ENCODE measurements at places on chromosomes 12 and 14.

DNA sequence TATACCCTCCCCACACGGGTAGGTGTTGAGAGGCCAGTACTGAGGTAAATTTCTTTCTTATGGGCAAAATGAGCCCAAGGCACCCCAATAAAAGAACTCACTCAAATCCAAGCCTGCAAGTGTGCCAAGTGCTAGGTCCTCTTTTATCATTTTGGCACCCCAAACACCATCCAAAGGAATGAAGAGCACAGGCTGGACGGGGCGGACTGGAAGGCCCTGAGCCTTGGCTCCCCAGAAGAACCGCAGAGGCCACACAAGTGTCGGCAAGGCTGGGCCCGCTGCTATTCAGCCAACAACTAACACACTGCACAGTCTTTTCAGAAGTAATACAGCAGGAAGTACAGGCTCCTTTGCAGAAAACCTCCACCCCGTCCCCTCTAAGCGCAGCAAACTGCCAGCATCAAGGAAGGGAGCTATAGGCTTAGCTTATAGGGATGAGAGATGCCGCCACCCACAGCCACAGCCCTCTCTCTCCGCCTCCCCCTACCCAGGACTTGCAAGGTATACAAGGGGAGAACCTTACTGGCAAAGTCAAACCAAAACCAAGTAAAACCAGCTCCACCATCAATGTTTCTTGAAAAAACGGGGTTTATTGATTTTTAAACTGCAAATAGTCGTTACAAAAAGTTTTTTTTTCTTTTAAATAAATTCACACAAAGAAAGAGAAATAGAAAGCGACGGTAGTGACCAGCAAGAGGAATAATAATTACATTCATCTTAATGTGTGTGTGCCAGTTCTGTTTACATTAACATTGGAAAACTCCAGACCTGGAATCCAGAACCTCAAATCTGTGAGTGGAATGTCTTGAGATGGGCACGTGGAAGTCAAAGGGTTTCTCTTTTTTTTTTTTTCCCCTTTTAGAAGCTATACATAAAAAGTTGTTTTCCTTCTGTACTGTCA lies 5.5 kb downstream of the ZFP36L1 start:
- DNase-seq: no peak

GRCh38 chr14:95261616-95262510 lies 57.8 kb downstream of the CLMN start:
- no peak for DNase-seq

DNA sequence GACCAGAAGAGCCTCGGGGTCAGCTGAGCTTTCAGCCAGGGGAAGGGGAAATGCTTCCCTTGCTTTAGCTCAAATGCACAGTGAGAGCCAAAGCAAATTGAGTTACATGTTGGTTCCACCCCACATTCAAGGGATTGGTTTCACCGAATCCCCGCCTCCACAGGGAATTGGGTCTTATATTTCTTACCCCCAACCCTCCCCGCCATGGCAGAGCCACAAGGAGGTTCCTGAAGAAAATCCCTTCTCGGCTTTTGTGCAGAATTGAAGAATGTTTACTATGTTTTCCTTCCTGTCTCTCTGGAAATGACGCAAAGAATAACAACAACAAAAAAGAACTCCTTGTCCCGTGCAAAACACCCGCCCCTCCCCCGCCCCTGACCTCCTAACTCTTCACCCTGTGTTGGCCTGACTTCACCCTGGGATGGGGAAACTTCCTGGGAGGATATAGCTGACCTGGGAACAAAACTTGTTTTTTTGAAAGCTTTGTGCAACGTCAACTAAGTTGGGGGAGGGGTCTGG lies 21.9 kb upstream of the CIPC start:
- no peak for DNase-seq

- peak; percentile 55 for DNase-seq
Observed at GRCh38 chr14:71321574-71322315, 414.5 kb downstream of the PCNX1 start.

DNA sequence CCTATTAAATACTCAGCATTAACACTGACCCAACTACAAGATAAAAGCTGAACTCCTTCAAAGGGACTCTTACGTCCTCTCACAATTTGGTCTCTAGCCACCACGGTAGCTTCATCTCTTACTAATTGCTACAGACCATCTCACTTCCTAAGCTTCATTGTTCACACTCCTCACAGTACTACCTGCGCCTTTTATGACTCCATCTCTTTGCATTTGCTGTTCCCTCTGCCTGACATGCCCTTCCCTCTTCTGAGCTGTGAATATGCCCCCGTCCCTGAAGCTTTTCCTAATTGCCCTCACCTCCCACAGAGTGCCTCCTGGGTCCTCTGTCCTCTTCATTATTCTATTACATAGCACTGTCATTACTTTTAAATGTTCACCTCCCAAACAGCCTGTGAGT lies 2.5 kb downstream of the EEA1 start:
- DNase-seq: no peak

DNA sequence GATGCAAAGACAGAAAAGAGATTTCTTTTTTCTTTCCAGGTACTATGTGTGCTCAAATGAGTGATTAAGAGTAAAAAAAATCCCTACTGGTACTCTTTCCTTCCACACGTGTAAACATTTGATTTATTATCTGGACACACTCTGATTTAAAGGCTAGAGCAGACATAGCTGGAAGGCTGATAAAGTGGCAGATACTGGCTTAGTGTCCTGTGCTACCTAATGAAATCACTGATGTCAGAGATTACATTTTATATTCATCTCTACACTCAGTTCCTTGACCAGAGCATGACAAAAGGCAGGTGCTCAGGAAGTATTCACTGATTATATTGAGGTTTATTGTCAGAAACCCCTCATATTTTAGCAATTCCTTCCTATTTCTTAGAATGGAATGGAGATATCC lies 136.6 kb upstream of the SLC38A2 start:
- DNase-seq: no peak

GRCh38 chr12:88141425-88141773 lies 489 bp downstream of the CEP290 start:
- no peak for DNase-seq

DNA sequence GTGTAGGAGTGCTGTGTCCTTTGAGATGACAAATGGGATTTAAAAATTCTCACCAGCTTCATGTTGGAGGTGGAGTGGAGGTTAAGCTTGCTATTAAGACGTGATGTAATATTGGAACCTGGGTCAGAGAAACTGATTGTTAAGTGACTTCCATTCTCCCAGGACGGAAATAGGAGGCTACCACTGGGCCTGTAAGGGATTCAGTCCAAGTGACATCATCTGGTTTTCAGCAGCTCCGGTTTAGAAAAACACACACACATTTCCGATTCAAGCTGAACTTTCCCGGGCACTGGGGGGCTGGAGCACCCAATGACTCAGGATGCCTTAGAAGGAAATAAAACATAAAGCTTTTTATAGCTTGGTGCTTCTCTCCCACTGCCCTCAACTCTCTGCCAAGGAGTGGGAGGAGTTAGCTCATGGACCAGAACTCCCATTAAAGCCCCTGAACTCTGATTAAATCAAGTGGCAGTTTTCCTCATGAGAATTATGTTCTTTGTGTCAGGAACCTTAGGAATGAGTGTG lies 12.4 kb downstream of the CALM1 start:
- peak; percentile 93 for DNase-seq

GRCh38 chr14:94769391-94770250 lies at the start of gene GSC:
TSS of gene GSC (minus strand) at chr14:94770113. CDS start at chr14:94770015, 98 bp downstream.
- no peak for DNase-seq

- peak; percentile 20 for DNase-seq
Observed at GRCh38 chr12:104263580-104264358, 39.8 kb upstream of the EID3 start.

DNA sequence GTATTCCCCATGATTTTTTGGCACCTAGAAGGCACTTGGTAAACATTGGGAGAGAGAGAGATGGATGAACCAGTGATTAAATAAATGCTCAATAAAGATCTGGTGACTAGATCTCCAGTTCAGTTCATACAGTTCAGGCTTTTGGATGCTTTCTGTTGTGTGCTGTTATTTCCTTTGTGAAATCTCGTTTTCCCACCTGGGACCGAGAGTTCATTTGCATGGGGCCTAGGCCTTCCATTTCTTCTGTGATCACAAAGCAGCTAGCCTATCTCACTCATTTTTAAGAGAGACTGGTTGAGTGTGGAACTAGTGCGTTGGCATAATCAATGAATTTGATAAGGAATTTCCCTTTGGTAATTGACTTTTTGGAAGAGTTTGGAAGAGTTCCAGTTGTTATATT lies 104.0 kb downstream of the VRK1 start:
- no peak for DNase-seq

GRCh38 chr14:60722357-60723115 lies 1.6 kb downstream of the SIX4 start:
- peak; percentile 39 for DNase-seq

DNA sequence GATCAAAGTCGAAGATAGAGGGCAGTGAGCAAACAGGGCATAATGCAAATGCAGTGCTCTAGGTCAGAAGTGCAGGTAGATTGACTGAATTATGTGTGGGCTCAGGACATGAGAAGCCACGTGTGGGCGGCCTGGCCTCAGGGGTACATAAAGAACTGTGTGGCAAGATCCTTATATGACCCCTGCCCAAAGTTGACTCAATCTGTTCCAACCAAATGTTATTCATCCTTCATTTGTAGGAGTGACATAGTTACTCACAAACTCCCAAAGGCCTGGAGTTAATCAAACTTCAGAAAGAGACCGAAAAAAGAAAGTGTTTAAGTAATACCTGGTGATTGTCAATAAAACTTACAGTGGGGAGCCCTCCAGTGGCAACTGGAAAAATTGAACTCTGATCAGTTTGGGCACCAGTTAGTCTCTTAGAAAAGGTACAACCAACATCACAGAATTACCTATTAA lies 150.4 kb upstream of the FAR2 start:
- no peak for DNase-seq

GRCh38 chr12:26302776-26303175 lies 107.4 kb downstream of the SSPN start:
- no peak for DNase-seq

DNA sequence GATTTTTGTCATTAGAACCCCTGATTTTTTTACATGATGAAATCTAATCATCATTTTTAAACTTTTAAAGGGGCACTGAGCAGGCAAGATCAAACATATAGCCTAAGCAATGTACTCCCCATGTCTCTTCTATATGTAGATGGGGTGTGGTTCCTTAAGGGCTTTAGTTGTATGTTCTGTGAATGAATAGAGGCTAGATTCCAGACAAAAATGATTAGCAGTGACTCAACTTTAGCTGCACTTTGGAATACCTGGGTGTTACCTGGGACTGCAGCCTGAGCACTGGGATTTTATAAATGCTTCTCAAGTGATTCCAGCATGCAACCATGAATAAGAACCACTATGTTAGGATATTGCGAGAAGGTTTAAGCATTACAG lies 256.7 kb upstream of the PLEKHG7 start:
- DNase-seq: no peak

GRCh38 chr12:24723759-24724158 lies 225.1 kb downstream of the BCAT1 start:
- DNase-seq: no peak

DNA sequence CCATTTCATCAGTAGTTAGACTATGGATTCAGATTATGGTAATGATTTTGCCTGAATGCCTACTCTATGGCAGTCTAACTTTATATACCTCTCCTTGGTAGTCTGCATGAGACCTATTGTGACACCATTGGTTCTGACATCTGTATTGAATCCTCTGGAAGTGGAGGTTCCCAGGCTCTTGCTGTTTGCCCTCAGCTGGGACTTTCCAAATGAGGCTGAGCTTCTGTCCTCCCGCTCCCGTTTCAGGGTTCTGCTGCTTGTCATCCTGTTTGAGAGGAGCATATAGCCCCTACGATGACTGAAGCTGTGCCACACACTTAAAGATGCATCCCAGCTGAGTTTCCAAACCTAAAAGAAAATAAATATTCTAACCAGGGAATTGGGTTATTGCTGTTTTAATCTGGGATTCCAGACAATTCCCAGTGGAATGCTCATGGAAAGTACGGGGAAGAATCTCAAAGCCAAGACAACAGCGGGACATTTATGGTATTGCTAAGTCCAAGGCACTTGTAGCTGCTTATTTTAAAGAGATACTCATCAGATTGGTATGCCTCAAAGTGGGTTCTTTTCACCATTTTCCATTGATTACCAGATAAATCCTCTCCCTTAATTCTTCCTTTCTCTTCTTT lies 105.9 kb downstream of the ETV6 start:
- no peak for DNase-seq

GRCh38 chr14:55799508-55800095 lies 219.6 kb downstream of the KTN1 start:
- DNase-seq: no peak

DNA sequence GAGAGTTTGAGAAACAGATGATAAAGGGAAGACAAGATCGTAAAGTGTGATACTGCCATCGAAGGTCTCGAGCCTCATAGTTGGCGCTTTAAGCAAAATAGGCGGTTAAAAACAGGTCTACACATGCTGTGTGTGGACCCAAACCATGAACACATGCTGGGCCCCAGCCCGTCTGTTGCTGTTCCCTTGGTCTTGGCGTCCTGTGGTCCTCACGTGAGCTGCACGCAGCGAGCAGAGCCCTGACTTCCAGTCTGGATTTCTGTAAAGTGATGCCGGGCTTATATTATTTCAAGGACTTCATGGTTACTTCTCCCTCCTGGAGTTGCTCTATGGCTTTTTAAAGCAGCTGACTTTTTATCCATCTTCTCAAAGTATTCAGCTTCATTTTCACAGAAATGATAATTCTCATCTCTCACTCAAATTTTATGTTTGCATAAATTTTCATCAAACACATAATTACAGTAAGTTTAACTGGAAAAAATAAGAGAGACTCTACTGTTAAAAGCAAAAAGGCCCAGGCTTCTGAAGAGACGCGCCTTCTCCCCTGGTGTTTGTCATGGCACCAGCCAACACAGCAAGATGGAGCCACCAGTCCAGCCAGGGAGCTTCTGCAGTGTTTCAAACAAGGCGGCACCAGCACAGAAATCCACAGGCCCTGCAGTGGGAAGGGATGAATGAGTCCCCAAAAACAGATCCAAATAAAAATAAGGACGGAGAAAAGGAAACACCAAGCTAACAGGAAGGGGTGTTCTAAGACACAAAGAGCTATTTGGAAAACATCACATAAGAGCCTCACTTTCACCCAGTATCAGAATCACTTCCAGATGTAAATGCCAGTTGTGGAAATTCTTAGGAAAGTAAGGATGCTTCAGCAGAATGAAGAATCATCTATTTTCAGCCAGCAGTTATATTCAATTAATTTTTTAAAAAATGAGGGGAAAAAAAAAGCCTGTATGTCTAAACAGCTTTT lies 24.9 kb downstream of the SFSWAP start:
- no peak for DNase-seq

GRCh38 chr12:21695986-21696385 lies 38.3 kb upstream of the LDHB start:
- DNase-seq: no peak

DNA sequence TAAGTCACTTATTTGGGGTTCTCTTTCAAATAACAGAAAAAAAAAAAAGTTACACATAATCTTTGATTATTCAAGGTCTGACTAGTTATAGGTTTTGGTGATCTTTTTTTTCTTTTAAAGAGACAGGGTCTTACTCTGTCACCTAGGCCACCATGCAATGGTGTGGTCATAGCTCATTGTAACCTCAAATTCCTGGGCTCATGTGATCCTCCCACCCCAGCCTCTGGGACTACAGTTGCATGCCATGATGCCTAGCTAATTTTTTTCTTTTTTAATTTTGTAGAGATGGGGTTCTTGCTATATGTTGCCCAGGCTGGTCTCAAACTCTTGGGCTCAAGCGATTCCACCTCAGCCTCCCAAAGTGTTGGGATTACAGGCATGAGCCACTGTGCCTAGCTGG lies 56.5 kb upstream of the CFL2 start:
- DNase-seq: no peak

GRCh38 chr12:80754274-80754673 lies 37.6 kb downstream of the MYF5 start:
- DNase-seq: no peak

- DNase-seq: no peak
Observed at GRCh38 chr14:100309028-100309737, 2.9 kb upstream of the SLC25A29 start.
